Brain pericyte (primary cell): ENCODE measurements at places on chromosomes 11 and 22.

DNA sequence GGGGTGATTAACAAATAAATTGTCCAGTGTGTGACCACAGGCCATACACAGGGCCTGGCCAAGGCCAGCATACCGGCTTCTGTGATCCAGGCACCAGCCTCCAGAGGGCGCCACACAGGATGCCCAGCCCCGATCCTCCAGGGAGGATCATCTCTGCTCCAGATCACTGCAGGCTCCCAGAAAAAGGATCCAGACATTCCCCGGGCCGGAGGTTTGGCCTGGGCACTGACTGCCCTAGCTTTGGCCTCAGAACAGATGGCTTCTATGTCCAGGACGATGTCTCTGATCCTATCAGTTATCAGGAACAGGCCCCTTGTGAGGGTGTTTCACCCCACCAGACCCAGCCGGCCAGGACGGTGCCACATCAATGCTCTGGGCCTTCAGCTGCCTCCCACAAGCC is 74.5 kb upstream of the LMO1 start:
- DNase-seq = no peak

DNA sequence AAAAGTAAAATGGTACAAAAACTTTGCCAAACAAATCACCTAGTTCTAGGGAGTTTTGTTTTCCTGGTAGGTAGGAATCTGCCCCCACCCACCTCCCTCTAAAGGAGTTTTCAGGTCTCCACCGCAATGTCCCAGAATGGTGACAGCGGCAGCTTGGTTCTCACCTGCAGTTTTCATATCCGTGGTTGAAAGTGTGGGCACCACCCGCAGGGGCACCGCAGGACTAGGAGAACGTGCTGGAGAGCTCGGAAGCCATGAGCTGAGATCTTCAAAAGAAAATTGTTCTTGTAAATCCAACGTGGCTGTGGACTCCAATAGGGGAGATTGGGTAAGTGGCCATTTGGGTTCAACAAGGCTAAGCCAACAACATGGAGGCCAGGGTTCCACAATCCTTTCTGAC is 10.8 kb downstream of the NFRKB start:
- DNase-seq = no peak

- no peak for DNase-seq
Measured at GRCh38 chr11:47305734-47306483, 36.0 kb downstream of the MADD start.

DNA sequence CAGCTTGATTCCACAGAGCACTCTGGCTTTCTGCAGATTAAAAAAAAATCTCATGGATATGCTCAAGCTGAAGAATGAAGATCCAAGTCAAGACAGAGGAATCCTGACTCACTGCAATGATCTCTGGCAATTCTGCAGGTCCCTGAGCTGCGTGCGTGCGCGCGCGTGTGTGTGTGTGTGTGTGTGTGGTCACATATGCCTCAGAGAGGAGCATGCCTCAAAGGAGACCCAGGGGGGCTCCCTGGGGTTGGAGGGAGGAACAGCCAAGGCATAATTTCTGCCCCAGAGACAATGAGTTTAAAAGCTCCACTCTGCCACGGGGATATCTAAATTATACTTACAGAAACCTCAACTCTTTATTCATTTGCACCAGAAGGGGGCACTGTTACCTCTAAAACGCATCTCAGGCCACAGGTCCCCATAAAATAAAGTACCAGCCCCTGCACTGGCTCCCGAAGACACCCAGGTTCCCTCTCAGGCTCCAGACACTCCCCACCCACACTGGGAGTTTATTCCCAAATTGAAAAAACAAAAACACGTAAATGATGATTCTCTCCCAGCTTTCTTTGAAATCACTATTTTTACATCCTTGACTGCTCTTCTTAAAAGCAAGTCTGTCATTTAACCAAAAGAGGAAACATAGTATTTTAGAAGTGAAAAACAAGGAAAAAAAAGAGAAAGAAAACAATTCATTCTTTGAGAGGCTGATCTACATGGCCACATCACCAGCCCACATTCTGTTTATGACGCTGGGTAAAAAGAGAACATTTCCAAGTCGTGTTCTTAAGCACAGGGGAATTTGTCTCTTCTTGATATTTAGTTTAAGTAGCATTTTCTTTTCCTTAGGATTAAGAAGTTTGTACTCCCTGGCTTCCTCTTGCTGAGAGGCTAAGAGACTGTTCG is 401.0 kb downstream of the LARGE1 start:
- no peak for DNase-seq

DNA sequence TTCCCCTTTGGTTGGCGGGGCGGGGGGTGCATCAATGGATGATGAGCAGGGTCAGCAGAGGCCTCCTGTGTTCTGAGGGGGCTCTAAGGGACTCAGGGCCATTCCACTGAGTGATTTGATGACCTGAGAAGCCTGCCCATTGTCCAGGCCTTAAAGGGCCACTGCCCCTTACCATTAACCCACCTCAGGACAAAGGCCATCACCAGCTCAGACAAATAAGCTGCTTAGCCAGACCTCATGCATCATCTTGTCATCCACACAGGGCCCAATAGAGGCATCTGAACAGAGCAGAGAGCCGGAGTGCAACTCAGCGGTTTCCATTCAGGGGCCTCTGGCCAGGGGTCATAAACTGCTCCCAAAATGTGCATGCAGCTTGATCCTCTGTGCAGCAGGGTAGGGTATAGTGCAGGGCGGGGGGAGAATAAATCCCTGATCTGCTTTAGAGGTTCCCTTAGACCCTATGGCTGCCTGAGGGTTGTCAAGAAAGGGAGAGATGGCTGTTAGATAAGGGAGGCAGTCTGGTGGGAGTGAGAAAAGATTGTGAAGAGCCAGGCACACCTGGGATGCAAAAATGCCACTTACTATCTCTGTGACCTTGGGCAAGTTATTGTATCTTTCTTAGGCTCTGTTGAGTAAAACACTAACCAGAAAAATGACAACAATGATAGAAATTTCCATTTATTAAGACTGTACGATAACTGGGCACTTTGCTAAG is 375.5 kb upstream of the NARS2 start:
- no peak for DNase-seq

- no peak for DNase-seq
Measured at GRCh38 chr11:43393765-43394355, 35.1 kb downstream of the TTC17 start.

DNA sequence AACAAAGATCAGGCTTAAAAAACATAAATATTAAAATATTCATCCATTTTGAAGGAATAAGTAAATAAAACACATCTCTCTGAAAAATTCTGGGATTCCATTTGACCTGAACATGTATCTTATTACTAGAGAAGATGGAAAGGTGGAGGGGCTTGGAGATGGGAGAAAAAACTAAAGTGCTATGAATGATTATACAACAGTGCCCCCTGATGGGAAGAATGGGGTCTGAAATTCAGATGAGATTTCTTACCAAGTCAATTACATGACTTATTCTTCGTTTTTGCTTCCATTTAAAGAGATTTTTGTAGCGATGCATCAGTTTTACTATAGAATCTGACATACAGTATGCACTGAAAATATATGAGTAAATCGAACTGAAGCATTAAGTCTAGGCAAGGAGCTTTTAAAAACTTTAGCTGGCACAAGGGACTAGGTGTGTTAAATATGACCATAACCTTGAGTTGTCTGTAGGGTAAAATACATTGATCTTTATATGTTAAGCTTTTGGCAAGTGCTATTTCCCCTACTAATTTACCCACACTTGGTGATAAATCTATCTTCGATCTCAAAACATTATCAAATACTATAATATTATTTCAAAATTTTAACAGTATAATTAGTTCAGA is 718.8 kb downstream of the CNTN5 start:
- peak; percentile 24 for DNase-seq

DNA sequence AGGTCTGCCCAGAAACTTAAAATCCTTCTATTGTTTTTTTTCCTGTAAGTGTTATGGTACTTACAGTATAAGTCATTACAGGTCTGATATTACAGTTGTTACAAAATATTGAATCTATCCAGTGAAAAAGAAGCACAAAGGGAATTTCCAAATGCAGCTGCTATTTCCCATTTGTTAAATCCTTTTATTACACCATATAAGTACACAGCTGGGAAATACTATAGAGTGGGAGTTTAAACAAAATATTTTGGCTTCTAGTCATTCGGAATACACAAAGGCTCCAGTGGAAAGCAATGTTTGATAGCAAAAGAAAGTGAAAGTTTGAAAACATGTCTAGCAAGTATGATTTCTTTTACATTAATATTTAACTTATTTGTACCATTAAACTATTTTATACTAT is 18.0 kb downstream of the SOX6 start:
- DNase-seq = no peak

- peak; percentile 79 for DNase-seq
Measured at GRCh38 chr22:49962012-49962750, 1.6 kb downstream of the PIM3 start.

GRCh38 chr11:69000831-69001242 is 12.2 kb downstream of the MRGPRF start:
- peak; percentile 53 for DNase-seq

- no peak for DNase-seq
Measured at GRCh38 chr11:71255323-71255722, 2.9 kb upstream of the SHANK2 start.

DNA sequence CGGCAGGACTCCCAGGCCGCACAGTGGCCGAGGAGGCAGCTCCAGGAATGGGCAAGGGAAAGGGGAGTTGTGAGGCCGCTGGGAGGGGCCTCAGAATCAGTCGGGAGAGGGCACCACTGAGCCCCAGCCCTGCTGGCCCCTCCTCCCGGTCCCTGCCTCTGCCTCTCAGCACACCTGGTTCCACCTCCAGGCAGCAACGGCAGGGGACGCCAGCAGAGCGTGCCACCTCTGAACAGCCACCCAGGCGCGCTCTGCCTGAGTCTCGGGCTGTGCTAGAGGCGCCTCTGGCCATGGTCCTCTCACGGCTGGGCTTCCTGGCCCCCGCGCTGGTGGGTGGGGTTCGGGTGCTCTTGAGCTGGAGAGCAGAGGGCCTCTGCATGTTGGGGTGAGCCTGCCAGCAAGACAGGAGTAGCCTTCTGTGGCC is 33.0 kb downstream of the MOB2 start:
- no peak for DNase-seq

- no peak for DNase-seq
Measured at GRCh38 chr11:565921-566509, 5.2 kb downstream of the RASSF7 start.

DNA sequence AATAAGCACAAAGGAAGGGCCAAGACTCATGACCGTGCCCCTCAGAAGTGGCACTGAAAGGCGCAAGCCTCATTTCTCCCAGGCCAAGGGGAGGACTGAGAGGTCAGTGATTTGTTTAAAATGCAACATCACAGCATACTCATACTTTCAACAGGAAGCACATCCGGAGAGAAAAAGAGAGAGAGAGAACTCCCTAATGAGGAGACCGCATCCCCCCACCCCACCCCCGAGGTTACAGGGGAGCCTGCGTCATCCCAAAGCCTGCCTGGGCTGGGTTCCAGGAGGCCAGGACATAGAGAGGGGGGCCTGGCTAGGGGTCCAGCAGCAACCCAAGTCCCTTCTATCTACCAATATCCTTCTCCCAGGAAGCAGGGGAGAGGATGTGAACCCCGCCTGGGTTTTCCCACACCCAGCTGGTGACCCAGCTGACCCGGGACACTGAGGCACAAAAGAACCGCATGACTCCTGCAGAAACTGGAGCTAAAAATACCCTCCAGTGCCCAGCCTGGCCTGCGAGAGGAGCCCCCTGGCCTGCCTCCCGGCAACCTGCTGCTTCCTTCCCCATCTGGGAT is 3.8 kb downstream of the CSNK1E start:
- DNase-seq = peak; percentile 83

- DNase-seq = no peak
Measured at GRCh38 chr11:14369598-14369997, 10.6 kb upstream of the RRAS2 start.

- DNase-seq = no peak
Measured at GRCh38 chr11:35003186-35003585, 86.8 kb downstream of the PDHX start.

GRCh38 chr11:133078591-133079404 is 453.5 kb downstream of the OPCML start:
- DNase-seq = no peak

DNA sequence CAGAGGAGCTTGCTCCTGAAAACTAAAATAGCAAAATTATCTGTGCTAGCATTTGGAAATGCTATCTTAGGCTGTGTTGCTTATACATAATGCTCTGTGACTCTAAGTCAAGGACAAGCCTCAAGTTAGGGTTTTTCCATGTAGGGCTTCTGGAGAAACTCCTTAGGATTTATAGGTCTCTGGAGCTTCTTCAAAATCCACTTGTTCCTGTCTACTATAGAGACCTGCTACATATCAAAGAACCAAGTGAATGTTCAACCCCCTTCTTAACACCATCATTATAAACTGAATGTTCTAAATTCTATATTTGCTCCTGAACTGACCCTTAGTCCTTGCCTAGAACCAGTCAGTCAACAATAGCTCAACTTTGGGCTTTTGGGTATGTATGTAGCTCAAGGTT is 523.1 kb upstream of the CCDC90B start:
- DNase-seq = no peak

- no peak for DNase-seq
Measured at GRCh38 chr11:117588166-117588810, 208.7 kb downstream of the DSCAML1 start.

GRCh38 chr22:27554106-27554811 is 247.3 kb downstream of the MN1 start:
- no peak for DNase-seq

DNA sequence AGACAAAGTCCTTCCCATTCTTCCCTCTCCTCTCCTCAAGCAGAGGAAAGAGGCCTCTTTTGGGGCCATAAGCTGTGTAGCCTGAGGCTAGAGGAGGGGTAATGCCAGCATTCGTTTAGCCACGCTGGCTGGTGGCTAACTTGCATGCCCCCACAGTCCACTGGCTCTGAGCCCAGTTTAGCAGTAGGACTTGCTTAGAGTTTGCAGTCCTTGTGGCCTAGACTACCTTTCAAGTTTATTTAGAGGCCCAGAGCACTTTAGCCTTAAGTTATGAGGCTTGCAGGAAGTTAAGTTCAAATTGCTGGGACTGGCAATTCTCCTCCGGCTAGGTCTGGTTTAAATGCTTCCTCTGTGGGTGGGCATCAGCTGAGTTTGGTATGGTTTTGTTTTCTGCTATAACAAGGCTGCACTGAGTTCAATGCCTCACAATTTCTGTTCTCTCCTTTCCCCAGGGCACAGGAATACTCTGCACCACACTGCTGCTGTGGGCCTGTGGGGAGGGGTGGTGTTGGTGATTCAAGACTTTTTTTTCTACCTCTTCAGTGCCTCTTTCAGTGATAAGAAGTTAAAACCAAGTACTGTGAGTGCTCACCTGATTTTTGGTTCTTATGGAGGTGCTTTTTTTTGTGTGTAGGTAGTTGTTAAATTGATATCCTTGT is 281.0 kb upstream of the C11orf87 start:
- no peak for DNase-seq

DNA sequence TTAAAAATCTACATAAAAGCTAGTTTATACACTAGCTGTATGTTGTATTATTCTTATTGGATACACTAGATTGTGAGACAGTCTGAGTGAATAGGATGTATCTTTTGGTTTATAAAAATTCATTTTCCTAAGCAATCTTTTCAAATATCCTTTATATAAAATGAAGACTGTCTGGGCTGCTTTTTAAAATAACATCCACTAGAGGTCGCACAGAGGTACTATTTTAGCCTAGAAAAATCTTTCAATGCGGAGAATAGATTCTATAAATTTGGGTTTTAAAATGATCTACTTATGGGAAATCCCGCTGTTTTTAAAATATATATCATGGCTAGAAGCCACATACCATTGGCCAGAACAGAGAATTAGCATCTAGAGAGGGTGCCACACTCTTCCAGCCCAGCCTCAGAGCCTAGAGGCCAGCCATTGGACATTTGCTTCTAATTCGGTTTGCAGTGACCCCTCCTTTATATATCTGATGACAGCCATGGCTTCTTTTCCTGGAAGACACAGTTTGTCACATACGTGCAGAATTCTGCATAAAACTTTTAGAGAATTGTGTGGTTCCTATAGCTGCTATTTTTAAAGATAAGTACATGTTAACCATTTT is 7.3 kb downstream of the C11orf97 start:
- DNase-seq = no peak

GRCh38 chr11:132971351-132971750 is 561.0 kb downstream of the OPCML start:
- no peak for DNase-seq
